ENCODE measurements at places on chromosomes 13 and 19.

DNA sequence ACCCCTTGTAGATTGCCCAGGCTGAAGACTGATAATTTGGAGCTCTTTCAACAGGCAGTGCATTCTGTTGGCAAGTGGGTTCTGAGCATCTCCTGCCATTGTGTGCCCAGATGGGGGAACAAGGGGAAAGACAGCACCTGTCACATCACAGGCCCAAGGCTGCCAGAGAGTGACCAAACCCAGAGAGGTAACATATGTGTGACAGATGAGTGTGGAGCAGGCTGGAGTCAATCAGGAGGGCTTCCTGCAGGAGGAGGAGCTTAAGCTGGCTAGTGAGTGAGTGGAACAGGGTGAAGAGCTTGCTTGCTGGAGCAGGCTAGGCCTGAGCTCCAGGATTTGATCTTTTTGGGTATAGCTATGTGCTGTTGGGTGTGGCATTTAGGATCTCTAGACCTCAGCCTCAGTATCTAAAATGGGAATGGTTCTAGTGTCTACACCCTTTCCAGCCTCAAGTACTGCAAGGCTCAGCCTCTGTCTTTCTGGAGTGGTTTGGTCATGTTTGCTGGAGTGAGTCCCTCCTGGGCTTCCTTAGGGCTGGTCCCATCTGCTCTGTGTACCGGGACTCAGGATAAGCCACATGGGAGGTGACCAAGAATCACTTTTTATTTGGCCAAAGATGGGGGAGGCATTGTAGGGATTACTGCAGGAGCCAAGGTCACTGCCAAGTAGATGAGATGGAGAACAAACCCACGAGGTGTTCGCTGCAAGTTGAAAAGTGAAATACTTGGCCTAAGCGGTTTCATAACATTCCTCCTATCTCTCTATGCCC lies 152.4 kb upstream of the TSHZ3 start:
- DNase-seq: no peak

DNA sequence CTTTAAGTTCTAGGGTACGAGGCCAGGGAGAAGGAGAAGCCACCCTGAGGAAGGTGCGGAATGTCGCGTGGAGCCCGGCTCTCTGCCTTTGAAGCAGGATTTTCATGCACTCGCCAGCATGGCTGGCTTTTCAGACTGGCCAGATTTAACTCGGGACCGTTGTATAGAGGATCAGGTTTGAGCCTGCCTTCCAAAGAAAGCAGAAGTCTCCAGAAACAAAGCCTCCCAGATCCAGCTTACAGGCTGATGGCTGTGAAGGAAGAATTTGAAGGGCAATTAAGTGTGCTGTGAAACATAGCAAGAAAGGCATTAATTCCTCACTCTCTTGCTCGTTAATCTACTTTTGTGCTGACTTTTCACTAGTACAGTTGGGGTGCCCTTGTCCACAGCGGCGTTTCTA lies 140.2 kb downstream of the SOX1 start:
- no peak for DNase-seq

- no peak for DNase-seq
Measured at GRCh38 chr13:67318398-67318797, 88.3 kb upstream of the PCDH9 start.

DNA sequence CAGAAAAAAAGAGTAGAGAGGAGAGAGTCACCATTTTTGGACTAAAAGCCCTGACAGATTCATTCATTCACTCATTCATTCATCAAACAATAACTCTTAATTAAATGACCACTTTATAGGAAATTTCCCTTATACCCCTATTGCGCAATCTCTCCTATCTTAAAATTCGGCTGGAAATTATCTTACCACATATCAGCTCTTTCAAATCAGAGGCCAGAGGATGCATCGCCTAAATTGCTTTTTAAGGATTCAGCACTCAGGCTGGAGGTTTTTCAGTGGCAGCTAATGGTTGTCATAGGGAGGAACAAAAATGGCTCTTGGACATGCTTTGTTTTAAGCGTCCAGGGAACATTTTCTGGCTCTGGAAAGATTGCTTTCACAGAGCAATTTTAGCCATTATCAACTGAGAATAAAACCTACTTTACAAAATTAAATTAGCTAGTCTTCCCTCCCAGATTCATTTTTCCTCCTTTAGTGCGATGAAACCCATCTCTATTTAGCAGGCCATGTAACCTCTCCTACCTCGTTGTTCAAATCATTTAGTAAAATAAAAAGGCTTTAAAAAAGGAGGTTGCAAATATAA lies 115.2 kb downstream of the OLFM4 start:
- no peak for DNase-seq

DNA sequence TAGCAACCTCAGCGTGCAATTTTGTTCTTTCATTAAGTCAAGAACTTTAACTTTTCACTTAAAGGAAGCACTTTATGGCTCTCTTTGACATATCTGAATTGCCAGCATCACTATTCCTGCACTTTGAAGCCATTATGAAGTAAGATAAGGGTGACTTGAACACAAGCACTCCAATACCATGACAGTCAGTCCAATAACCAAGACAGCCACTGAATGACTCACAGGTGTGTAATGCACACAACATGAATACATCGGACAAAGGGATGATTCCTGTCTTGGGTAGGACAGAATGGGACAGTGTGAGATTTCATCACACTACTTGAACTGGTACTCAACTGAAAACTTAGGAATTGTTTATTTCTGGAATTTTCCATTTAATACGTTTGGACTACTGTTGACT lies 233.7 kb upstream of the IPO5 start:
- DNase-seq: no peak

- no peak for DNase-seq
Measured at GRCh38 chr13:59424661-59425060, 739.1 kb downstream of the DIAPH3 start.

- no peak for DNase-seq
Measured at GRCh38 chr19:45645631-45646344, 6.6 kb upstream of the EML2 start.

DNA sequence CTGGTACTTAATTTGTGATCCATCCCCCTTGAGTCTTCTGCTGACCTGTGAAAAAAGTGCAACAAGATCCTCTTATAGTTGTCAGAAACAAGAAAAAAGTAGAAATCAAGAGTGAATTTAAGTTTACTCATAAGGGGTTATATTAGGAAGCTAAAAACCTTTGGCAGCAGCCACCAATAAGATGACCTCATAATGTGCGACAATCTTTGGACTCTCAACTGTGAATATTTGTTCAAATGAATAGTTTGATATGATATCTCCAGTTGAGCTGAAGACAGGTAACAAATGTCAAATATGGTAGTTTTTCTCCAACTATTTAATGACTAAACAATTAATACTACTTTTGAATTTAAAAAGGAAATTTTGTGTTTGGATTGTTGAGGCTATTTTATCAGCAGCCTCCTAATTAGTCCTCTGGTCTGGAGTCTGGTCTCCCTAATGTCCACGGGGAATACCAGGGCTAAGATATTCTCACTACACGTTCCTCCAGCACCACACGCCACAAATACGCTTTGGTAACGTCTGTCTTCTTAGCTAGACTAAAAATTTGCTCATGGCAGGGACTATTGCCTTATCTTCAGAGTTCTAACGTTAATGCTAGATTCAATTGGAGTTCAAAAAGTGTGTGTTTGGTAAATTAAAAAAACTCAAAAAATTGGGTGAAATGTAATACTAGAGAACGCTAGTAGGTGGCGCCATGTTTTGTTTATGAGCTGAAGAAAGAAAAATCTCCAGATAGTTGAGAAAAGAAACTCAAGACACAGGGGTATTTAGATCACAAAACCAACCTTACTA lies 51.0 kb upstream of the PDX1 start:
- no peak for DNase-seq
